Stimulated activated CD4-positive, alpha-beta T cell treated with anti-CD3 and anti-CD28 coated beads, Interleukin-2, amount 100 ng/mL, for 24 hours (primary cell): ENCODE measurements at places on chromosomes 3 and 15.

GRCh38 chr3:137770835-137771399, 6.8 kb downstream of the SOX14 start:
- DNase-seq = no peak

- DNase-seq = no peak
These were observed 252.7 kb upstream of the ZPLD1 start for GRCh38 chr3:102182162-102182561.

DNA sequence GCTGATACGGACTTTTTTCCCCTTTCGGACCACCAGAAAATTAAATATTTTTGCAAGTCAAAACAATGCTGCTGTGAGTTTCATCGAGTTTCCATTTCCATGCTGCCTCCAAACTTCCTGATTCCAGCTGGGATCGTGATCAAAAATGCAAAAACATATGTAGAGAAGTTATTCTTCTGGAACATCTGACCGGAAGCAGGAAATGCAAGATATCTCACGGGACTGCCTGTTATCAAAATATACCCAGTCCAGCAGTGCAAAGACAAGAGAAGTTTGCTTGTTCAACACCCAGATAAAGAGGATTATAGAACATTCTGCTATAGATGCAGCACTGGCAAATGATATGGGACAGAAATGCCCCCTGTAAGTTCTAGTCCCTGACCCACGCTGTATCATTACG, 726.7 kb upstream of the NR2F2 start:
- DNase-seq = no peak

DNA sequence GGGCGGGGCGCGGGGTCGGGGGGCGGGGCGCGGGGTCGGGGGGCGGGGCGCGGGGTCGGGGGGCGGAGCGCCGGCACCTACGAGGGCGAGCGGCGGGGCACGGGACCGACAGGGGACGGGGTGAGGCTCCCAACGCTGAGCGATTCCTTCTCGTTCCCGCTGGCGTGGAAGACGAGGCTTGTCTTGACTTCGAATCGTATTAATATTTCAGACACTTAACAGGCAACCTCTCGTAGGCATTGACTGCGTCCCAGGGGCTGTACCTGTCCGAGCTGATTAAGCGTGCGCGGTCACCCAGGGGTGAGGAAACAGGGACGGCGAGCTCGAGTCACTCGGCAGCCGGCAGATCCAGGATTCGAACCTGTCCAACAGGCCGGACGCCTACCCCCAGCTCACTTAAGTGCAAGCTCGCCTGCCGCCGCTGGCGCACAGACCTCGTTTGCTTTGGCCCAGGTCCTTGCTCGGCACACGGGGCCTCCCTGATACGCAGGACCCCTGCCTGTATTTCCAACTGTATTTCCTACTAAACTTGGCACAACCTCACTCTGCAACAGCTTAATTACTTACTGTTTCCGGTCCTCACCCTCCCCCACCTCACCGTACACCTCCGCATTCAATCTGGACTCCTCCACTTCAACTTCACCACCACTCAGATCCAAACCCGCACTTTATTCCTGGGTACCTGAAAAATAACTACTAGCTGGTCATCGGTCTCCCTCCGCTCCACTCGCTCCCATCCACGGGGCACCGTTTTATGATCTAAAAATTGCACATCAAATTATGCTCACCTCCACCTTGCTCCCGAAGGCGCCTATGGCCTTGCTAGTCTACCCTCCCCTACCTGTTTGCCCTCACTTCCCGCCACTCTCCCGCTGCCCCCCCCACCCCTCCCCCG, 722 bp upstream of the ZXDC start:
- DNase-seq = no peak

DNA sequence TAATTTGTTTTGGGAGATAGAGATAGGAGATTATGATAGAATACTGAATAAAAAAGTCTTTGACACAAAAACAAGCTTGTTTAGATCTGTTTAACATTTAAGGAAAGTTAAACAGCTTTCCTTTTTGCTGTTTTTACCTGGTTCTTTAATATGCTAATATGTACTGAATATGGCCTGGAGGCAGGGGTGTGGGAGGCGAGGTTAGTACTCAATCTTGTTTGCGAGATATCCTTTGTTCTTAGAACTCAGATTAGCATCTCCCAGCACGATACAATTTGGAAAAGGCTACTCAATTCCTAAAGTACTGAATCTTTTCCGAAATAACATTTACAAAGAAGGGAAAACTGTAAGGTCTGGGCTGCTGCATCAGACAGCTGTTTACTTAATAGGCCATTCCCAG, 40.8 kb upstream of the ST3GAL6 start:
- DNase-seq = no peak

GRCh38 chr3:157282261-157283191, 122.6 kb upstream of the CCNL1 start:
- DNase-seq = no peak

DNA sequence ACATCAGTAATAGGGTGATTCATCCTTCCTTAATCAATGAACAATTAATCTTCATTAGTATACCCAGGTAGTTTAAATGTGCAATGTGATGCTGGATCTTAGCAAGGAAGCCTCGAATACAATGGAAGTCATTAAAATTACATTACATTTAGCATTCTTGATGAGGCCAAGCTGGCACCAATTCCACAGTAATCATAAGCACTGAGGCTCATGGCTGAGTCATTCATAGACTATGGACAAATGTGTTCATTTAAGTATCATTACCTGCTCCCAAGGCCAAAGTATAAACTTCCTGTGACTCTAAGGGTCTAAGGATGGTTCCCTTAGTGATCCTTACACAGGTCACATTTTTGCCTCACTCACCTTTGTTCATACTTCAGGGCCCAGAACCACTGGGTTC, 266.4 kb upstream of the CDIN1 start:
- DNase-seq = no peak

DNA sequence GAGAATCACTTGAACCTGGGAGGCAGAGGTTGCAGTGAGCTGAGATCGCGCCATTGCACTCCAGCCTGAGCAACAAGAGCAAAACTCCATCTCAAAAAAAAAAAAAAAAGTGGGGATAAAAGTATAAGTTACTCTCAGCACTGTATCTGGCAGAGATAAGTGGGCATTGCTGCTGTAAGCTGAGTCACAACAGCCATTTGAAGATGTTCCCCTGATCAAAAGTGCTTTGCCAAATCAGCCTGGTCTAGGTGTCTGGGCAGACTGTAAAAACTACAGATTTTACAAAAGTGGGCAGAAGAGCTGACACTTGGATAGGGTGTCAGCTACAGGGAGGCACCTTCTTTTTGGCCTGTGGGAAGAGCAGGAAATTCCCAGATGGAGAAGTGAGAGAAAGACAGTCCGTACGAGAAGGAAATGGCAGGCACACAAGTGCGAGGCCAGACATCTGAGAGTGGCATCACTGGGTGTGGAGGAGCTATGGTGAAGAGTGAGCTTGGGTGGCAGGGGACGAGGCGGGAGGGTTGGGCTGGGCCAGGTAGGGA, 78.5 kb downstream of the TRAK1 start:
- no peak for DNase-seq

DNA sequence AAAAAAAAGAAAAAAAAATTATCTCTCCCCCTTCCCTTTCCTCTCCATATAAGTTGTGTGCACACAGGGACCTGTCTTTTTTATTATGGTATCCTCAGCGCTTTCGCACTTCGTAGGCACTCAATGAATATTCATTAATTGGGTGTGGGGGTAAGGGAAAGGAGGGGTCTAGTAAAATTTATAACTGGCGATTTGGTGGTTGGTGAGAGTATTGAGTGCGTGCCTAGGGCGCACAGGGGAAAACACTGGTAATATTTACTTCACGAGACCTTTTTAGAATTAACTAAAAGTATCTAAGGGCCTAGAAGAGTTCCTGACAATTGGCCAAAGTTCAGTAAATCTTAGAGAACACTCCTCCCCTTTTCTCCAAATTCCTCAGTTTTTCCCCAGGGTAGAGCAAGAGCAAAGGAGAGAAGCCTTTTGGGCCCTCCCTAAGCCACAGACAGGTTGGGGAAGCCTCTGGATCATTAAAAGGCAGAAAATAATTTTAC, 25.7 kb downstream of the TYRO3 start:
- no peak for DNase-seq

- no peak for DNase-seq
These were observed 96.4 kb upstream of the BFSP2 start for GRCh38 chr3:133303430-133303829.

DNA sequence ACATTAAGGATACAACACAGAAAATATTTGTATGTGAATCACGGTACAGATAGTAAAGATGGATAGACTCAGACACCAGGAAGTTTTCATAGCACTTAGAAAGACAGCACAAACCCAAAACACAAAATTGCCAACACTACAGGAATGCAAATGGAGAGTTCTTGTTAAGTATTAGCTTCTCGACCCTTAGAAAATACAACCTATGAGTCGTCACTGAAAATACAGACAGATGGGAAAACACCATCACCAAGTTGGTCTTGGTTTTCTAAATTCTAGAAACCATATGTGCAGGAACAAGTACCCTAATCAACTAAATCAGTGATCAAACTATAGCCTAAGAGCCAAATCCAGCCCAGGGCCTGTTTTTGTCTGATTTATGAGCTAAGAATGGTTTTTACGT, 50.7 kb downstream of the PEAK1 start:
- DNase-seq = no peak

DNA sequence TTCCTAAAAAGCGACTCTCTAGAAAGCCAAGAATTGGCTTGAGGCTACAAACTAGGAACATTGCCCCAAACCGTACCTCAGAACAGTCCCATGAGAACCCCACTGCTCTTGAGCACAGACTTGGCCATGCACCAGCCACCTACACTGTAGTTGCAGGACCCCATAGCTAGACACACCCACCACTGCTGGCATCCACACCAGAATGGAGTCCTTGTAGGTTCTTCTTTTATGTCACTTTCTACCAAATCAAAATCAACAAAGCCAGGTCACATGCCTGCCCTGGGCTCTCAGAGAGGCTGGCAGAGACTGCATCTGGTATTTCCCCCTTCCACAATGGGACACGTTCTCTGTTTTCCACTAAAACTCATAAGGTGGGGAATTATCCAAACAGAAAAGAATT, 290.5 kb downstream of the SHOX2 start:
- no peak for DNase-seq

DNA sequence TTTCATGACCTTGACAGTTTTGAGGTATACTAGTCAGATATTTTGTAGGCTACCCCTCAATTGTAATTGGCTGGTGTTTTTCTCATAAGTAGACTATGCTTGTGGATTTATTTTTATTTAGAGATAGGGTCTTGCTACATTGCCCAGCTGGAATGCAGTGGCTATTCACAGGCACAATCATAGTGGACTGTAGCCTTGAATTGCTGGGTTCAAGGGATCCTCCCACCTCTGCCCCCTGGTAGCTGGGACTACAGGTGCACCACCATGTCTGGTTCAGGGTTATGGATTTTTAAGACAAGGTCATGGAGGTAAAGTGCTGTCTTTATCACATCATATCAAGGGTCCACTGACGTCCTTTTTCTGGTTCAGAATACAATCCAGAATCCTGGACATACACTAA, 10.9 kb upstream of the IL17RD start:
- no peak for DNase-seq

GRCh38 chr15:89057506-89058133, 30.6 kb upstream of the ABHD2 start:
- peak; percentile 92 for DNase-seq

DNA sequence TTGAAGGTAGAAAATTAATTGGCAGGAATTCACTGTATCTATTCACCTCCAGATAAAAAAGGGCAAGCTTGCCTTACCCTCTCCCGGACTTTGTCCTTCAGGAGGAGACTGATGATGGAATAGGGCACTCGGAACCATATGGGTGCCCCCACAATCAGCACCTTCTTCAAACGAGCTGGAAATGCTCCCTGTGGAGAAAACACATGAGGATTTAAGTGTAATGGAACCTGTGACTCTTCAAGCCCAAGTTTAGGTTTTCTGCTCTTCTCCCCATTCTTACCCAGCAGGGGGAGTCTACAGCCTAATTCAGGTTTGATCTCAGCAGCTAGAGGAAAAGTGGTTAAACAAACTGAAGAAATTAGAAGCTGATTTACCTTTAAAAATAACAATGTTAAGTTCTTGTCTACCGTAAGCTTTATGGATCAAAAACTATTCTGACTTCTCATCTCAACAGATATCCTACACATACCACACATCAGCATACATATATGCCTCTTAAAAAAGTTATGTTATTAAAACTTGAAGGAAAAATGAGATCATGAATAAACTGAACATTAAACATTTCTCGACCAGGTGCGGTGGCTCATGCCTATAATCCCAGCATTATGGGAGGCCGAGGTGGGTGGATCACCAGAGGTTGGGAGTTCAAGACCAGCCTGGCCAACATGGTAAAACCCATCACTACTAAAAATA, 57.5 kb upstream of the SIN3A start:
- DNase-seq = peak; percentile 18

DNA sequence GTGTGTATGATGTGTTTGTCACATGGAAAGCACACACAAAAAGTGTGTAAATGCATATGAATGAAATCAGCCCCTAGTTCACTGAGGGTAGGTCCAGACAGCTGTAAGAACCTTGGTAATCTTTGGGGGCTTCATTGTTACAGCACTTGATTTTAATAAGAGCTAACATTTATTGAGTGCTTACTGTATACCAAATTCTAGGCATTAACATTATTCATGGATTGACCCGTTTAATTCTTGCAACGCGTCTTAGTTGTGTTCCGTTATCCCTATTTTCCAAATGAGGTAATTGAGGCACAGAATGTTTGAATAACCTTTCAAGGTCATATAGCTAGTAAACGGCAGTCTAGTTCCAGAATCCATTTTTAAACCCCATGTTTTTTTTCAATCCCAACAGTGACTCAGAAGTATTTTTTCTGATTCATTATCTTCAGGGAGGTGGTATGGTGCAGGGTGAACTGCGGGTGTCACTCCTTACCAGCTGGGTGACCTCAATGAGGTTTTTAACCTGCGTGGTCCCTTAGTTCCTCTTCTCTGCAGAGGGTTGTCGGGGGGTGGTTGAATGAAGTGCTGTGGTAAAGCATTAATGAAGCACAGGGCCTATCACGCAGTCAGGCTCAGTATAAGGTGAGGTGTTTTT, 14.2 kb downstream of the RAB8B start:
- peak; percentile 23 for DNase-seq

- no peak for DNase-seq
These were observed 32.4 kb downstream of the VGLL3 start for GRCh38 chr3:86958534-86958933.

DNA sequence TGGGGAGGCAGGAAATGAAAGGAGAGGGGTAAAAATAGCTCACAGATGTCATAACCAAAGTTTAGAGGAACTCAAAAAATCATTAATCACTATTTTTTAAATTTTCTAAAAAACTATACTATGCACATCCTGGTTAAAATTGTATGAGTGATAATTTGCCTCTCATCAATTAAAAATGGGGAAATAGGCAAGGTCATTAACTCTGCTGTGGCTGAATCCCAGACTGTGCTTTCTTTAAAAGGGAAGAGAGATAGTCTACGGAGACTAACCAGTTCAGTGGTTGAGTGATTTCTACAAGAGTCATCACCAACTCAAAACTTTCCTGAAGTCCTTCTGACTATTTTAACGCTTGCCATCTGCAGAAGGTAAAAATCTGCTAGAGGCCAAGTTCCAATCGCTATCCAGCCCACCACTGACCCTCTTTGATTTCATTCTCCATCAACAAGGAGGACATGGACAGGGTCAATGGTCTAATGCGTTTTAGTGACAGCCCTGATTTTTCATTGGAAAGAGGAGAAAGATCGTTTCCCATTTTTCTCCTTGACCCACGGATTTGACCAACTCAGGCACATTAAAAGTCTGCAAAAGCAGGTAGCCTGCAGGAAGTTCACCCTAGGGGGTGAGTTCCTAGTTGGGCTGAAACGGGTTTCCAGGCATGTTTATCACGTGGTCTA, 850 bp downstream of the SUCLG2 start:
- no peak for DNase-seq
